ENCODE measurements at places on chromosomes 5 and 9. TPM values are rescaled to one million over a fixed set of nuclear protein-coding genes. Genes with fewer than 3 reads are reported as not detected.

DNA sequence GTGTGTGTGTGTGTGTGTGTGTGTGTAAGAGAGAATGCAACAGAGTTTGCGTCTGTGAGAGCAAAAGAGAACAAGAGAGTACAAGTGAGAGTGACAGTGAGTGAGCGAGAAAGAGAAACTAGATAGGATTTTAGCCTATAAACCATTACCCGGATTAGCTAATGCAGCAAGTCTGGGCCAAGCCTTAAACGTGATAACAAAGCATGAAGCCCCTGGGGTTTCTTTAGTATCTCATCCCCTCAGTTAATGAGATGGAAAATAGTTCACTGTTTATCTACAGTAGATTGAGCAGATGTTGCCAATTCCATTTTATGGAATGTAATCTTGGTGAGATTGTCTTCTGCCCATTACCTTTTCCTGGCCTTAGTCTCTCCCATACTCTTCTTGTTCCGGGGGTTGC is 114.5 kb downstream of the MAT2B start:
- H3K27me3 ChIP-seq = no peaks in the 10 kb centered on the region
- H3K27ac ChIP-seq = no peak overlapping the region
- no peak for DNase-seq
- no peak overlapping the region for H3K4me3 ChIP-seq
- H3K4me1 ChIP-seq = no peaks in the 10 kb centered on the region
- no peaks in the 10 kb centered on the region for H3K36me3 ChIP-seq

DNA sequence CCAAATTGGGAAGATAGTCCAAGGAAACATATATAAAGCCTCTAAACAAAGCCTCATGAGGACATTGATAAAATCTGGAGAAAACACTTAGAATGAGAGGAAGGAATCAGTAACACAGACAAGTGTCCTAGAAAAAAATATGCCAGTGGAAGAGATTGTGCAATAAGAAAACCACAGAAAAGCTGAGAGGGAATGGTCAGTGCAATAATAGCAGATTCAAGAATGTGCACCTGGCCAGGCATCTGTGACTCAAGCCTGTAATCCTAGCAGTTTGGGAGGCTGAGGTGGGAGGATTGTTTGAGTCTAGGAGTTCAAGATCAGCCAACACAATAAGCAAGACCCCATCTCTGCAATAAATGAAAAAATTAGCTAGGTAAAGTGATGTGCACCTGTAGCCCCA is 691.2 kb upstream of the CDH6 start:
- H3K4me3 ChIP-seq = no peak overlapping the region
- no peak overlapping the region for H3K27ac ChIP-seq
- no peaks in the 10 kb centered on the region for H3K27me3 ChIP-seq
- H3K36me3 ChIP-seq = no peaks in the 10 kb centered on the region
- DNase-seq = no peak
- no peaks in the 10 kb centered on the region for H3K4me1 ChIP-seq

DNA sequence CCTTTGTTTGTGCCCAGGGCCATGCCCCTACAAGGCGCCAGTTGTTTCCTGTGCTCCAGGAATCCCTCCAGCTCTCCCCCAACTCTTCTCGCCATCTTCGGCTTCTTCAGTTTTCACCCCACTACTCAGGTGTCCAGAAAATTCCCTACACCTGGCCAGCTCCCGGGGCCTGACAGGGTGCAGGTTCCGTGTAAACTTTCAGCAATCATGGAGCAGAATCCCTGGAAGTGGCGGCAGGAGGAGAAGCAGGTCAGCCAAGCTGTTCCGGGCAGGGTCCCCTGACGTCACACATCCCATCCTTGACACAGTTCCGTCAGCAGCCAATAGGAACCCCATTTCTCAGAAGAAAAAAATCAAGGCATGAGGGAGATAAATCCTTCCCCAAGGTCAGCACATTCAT is 12.2 kb upstream of the ADGRD2 start:
- no peak overlapping the region for H3K27ac ChIP-seq
- no peak overlapping the region for H3K4me3 ChIP-seq
- no peaks in the 10 kb centered on the region for H3K27me3 ChIP-seq
- no peaks in the 10 kb centered on the region for H3K4me1 ChIP-seq
- no peak for DNase-seq

- no peaks in the 10 kb centered on the region for H3K27me3 ChIP-seq
- H3K4me1 ChIP-seq = no peaks in the 10 kb centered on the region
- DNase-seq = no peak
- H3K4me3 ChIP-seq = no peak overlapping the region
These were observed 95.1 kb downstream of the TTC39B start for GRCh38 chr9:15211815-15212495.

DNA sequence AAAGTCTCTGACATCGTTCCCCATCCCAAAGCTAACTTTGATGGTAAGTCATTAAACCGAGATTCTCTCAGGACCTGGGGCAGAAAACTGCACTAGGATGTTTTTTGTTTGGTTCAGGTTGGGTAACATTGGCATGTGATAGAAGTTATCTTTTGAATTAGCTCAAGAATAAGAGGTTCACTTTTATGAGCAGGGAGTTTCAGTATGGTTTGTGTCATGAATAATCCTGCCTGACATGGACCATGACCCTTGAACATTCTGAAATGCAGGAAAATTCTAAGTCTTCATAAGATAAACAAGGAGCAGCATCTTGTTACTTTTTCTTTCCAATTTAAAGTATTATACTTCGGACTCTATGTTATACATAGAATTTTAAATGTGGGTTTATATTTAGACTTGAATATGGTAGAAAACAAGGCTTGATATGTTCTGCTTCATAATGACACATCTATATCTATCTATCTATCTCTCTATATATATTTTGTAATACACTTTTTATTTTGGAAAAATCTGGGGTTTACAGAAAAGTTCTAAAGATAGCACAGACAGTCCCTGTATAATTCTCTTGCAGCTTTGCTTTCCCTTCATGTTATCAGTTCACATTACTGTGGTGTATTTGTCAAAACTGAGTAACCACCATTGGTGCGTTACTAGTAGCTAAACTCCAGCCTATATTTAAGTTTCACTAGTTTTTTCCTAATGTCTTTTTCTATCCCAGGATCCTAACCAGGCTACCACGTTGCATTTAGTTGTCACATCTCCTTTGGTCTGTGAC is 102.7 kb upstream of the TAF11L2 start:
- no peak overlapping the region for H3K27ac ChIP-seq
- no peak for DNase-seq
- H3K4me3 ChIP-seq = no peak overlapping the region
- H3K27me3 ChIP-seq = no peaks in the 10 kb centered on the region
- no peaks in the 10 kb centered on the region for H3K36me3 ChIP-seq
- no peaks in the 10 kb centered on the region for H3K4me1 ChIP-seq

- peak overlapping the region; percentile 53 for H3K27ac ChIP-seq
- H3K4me1 ChIP-seq = peaks cover 8% of the 10 kb centered on the region
- no peak for DNase-seq
- peaks cover 4% of the 10 kb centered on the region for H3K27me3 ChIP-seq
- H3K36me3 ChIP-seq = no peaks in the 10 kb centered on the region
These were observed 61.6 kb downstream of the CXXC5 start for GRCh38 chr5:139709582-139710318.

- DNase-seq = no peak
- H3K4me3 ChIP-seq = no peak overlapping the region
- H3K27ac ChIP-seq = no peak overlapping the region
- H3K36me3 ChIP-seq = no peaks in the 10 kb centered on the region
- H3K27me3 ChIP-seq = no peaks in the 10 kb centered on the region
- H3K4me1 ChIP-seq = no peaks in the 10 kb centered on the region
These were observed 113.2 kb upstream of the SNX2 start for GRCh38 chr5:122661496-122662180.

DNA sequence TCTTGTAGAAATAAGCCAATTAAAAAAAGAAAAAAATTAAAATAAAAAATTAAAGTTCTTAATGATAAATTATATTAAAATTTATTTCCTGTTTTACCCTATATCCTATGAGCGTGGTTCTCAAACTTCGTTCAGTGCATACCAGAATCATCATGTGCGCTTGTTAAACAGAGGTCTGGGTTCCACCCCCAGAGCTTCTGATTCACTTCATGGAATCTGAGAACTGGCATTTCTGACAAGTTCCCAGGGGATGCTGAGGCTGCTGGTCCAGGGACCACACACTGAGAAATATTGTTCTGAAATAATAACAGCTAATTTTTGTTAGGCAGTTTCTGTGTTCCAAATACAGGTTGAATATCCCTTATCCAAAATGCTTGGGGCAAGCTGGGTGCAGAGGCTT is 79.3 kb downstream of the TMC1 start:
- H3K4me3 ChIP-seq = no peak overlapping the region
- no peak overlapping the region for H3K27ac ChIP-seq
- no peaks in the 10 kb centered on the region for H3K36me3 ChIP-seq
- DNase-seq = no peak

DNA sequence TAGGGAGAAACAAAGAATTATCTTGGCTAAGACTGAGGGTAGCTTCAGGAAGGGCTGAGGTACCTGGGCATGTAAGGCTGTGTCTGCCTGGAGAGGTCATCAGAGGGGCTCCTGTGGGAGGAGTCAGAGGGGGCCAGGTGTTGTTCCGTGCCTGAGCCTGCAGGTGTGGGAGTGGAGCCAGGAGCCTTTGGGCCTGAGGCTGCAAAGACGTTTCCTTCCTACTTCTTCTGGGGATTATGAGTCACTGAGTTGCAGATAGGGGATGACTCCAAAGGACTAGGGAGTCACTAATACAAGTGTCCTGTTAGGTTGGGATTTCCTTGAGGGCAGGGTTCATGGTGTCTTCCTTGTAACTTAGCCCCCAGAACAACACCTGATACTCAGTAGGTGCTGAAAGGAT is 391.1 kb downstream of the ARHGEF28 start:
- no peaks in the 10 kb centered on the region for H3K4me1 ChIP-seq
- H3K27me3 ChIP-seq = no peaks in the 10 kb centered on the region
- H3K4me3 ChIP-seq = no peak overlapping the region
- DNase-seq = no peak

DNA sequence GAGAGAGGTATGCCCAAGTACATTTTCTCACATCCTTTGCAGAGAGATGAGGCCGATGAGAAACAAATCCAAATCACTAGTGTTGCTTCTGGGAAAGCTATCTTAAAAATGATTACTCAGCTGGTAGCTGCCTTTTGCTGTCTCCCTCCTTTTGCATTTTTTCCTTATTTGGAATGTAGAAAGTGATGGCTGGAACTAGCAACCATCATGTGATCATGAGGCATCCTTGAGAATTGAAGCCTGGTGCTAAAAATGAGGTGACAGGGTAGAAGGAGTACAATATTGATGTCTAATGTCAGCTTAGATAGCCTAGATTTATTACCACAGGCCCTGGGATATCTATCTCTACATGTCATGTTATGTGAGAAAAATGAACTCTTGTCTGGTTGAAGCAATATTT is 109.3 kb upstream of the TAF11L2 start:
- DNase-seq = no peak
- H3K27ac ChIP-seq = no peak overlapping the region
- no peaks in the 10 kb centered on the region for H3K4me1 ChIP-seq
- no peaks in the 10 kb centered on the region for H3K36me3 ChIP-seq

GRCh38 chr5:142320851-142321560 is 3.8 kb downstream of the SPRY4 start:
- DNase-seq = no peak
- no peaks in the 10 kb centered on the region for H3K36me3 ChIP-seq
- H3K4me3 ChIP-seq = peak overlapping the region; percentile 10
- H3K4me1 ChIP-seq = peaks cover 55% of the 10 kb centered on the region
- peaks cover 25% of the 10 kb centered on the region for H3K27me3 ChIP-seq
- H3K27ac ChIP-seq = peak overlapping the region; percentile 64

GRCh38 chr9:138117101-138117750 is 239.6 kb downstream of the CACNA1B start:
- DNase-seq = no peak
- no peaks in the 10 kb centered on the region for H3K4me1 ChIP-seq
- H3K4me3 ChIP-seq = no peak overlapping the region
- no peaks in the 10 kb centered on the region for H3K36me3 ChIP-seq
- H3K27ac ChIP-seq = no peak overlapping the region
- H3K27me3 ChIP-seq = no peaks in the 10 kb centered on the region

DNA sequence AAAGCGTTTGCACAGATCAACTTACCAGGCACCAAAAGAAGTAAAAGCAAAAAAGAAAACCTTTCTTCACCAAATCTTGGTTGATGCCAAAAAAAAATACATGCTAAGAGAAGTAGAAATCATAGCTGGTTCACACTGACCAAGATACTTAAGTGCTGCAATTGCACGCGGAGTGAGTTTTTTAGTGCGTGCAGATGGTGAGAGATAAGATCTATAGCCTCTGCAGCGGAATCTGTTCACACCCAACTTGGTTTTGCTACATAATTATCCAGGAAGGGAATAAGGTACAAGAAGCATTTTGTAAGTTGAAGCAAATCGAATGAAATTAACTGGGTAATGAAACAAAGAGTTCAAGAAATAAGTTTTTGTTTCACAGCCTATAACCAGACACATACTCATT is 36.4 kb upstream of the CCDC152 start:
- H3K27me3 ChIP-seq = no peaks in the 10 kb centered on the region
- H3K4me1 ChIP-seq = no peaks in the 10 kb centered on the region
- H3K27ac ChIP-seq = no peak overlapping the region
- DNase-seq = no peak

DNA sequence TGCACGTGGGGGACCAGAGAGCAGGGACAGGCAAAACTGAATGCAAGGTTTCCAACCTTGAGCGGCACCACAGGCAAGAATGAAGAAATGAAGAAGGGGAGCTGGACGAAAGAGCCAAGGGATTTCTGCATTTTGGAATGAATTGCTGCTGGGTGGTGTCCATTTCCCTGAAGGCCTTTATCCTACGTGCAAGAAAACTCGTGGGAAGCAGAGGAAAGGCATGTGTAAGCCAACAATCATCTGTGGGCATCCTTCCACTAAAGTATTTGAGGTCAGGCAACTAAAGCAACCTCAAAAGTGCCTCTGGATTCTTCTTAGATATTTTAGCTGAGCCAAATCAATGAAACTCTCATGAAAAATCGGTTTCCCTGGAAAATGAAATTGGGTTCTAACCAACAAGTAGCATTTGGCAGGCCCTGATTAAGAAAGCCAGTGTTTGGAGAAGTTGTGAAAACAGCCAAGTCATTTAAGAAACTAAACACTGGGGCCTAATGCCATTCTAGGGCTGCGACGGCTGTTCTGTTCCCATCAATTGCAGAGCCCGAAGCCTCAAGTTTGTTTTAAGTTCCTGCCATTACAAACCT is 4.7 kb upstream of the TGFBI start:
- no peak overlapping the region for H3K27ac ChIP-seq
- H3K4me3 ChIP-seq = no peak overlapping the region
- DNase-seq = no peak
- H3K36me3 ChIP-seq = no peaks in the 10 kb centered on the region
- no peaks in the 10 kb centered on the region for H3K27me3 ChIP-seq

DNA sequence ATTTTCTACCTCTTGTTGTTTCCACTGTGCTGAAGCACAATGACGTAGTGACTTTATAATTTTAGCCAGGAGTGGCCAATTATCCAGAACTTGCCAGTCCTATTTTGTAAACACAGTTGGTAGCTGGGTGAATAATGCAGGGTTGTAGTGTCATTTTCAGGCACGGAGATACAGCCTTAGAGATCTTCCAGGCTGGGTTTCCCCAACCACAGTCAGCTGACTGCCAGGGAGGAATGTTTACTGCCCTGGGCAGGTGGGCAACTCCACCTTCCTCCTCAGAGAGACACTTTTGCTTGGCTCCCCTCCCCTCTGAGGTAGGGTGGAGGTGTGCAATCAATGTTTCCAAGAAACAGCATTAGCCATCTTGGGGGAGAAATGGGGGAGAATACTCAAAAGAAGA is 228.1 kb upstream of the NR4A3 start:
- H3K36me3 ChIP-seq = no peaks in the 10 kb centered on the region
- H3K27me3 ChIP-seq = no peaks in the 10 kb centered on the region
- H3K27ac ChIP-seq = no peak overlapping the region
- no peak for DNase-seq
- no peak overlapping the region for H3K4me3 ChIP-seq

GTF3C5 gene
- 53.0 TPM for total RNA-seq

ZNF883 gene
- total RNA-seq = not detected

IL17B gene
- total RNA-seq = not detected

LCN9 gene
- total RNA-seq = not detected

PPP3R2 gene
- not detected for total RNA-seq
